ENCODE measurements at places on chromosomes 5 and 9. TPM values are rescaled to one million over a fixed set of nuclear protein-coding genes. Genes with fewer than 3 reads are reported as not detected.

Gene GABBR2
- total RNA-seq = 8.7 TPM

Gene PLCXD3
- 0.26 TPM for total RNA-seq

Gene TNFSF15
- 0.05 TPM for total RNA-seq

Gene SPIN1
- total RNA-seq = 42.0 TPM

Gene DPYSL3
- 696 TPM for total RNA-seq

Gene FAM219A
- 9.0 TPM for total RNA-seq

Gene OR13F1
- total RNA-seq = not detected

Gene CTNND2
- 46.7 TPM for total RNA-seq

Gene SLC36A3
- total RNA-seq = 0.45 TPM

Gene FCN2
- total RNA-seq = 0.21 TPM

Gene BAAT
- not detected for total RNA-seq

Gene IFNA17
- total RNA-seq = not detected

Measured in motor neuron (in vitro differentiated cells).